ENCODE measurements at places on chromosomes 6 and 20. TPM values are rescaled to one million over a fixed set of nuclear protein-coding genes. Genes with fewer than 3 reads are reported as not detected.

GRCh38 chr20:10853731-10854130 is 179.9 kb upstream of the JAG1 start:
- no peaks in the 10 kb centered on the region for H3K4me1 ChIP-seq
- H3K4me3 ChIP-seq = no peak overlapping the region
- H3K27me3 ChIP-seq = peaks cover 3% of the 10 kb centered on the region

DNA sequence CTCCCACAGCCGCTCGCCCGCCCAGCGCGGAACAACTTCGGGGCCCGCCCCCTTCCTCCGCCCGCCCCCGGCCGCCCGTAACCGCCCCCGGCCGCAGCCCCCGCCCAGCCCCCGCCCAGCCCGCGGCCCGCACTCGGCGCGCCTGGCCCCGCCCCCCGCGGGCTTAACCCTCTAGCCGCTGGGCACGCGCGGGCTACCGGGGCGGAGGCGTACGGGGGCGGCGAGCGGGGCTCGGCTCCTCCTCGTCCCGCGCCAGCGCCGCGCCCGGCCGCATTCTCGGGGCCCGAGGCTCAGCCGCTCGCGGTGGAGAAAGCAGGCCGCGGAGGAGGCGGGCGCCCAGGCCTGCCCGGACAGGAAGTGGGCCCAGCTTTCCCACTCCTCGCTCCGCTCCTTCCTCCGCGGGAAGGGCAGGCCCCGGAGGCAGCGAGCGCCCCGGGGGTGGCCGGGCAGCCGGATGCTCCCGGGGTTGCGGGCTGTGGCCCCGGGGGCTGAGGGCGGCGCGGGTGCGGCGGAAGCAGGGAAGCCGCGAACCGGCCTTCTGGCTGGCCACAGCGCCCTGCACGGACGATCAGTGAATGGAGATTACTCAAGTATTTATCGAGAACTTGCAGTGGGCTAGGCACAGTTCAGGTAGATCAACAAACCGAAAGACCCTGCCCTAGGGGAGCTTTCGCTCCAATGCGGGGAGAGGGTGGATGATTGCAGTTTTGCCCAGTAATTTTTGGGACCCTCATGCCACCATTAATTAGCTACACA is at the start of gene TRAM2:
TSS of gene TRAM2 (minus strand) at position 39 of the 756 bp plus-strand sequence. CDS start 145 bp downstream, outside the sequence.
- H3K4me1 ChIP-seq = peaks cover 43% of the 10 kb centered on the region
- H3K27me3 ChIP-seq = peaks cover 2% of the 10 kb centered on the region
- H3K36me3 ChIP-seq = no peaks in the 10 kb centered on the region
- H3K4me3 ChIP-seq = peak within 1 kb of the TSS; percentile 79
- peak within 1 kb of the TSS; percentile 80 for H3K27ac ChIP-seq

DNA sequence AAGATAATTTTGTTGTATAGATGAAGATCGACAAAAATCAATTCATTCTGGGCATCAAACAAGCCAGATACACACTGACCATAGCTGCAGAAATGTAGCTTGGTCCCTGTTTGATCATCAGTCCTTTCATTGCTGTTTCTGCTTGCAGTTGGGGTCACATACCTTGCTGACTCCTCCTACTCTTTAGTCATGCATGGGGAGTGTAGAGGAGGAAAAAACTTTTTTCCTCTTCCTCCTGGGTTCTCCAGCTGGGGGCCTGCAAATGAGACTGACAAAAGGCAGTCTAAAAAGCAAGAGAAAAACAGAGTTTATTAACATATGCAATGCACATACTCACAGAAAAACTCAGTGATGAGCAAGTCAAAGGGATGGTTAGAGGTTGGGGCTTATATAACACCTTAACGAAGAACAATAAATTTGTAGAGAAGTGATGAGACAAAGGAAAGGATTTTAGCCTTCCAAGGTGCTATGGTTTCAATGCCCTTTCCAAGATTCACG is 105.8 kb downstream of the QRSL1 start:
- H3K27ac ChIP-seq = no peak overlapping the region
- H3K36me3 ChIP-seq = no peaks in the 10 kb centered on the region
- H3K27me3 ChIP-seq = peaks cover 11% of the 10 kb centered on the region
- no peak for DNase-seq

- no peak overlapping the region for H3K27ac ChIP-seq
- H3K4me3 ChIP-seq = no peak overlapping the region
- H3K36me3 ChIP-seq = peaks cover 16% of the 10 kb centered on the region
- H3K4me1 ChIP-seq = no peaks in the 10 kb centered on the region
- no peak for DNase-seq
Observed at GRCh38 chr20:16490696-16491095, 82.6 kb downstream of the KIF16B start.

DNA sequence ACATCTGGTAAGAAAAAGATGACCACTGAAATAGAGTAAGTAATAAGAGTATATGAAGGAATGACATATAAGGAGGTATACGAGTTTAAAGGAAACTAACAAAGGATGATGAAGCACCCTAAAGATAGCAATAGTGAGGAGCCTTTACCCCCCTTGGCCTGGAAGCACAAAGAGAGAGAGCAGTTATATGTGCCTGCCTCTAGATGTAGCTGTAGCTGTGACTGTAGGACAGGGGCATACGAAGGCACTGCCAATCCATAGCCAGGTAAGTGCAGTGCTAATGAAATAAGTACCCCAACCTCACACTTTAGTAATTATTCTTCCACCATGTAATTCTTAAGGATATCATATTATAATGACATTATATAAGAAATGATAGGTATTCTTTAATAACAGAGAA is 90.1 kb upstream of the FKBP1C start:
- H3K4me1 ChIP-seq = no peaks in the 10 kb centered on the region
- DNase-seq = no peak
- no peak overlapping the region for H3K27ac ChIP-seq
- H3K4me3 ChIP-seq = no peak overlapping the region
- H3K36me3 ChIP-seq = no peaks in the 10 kb centered on the region

DNA sequence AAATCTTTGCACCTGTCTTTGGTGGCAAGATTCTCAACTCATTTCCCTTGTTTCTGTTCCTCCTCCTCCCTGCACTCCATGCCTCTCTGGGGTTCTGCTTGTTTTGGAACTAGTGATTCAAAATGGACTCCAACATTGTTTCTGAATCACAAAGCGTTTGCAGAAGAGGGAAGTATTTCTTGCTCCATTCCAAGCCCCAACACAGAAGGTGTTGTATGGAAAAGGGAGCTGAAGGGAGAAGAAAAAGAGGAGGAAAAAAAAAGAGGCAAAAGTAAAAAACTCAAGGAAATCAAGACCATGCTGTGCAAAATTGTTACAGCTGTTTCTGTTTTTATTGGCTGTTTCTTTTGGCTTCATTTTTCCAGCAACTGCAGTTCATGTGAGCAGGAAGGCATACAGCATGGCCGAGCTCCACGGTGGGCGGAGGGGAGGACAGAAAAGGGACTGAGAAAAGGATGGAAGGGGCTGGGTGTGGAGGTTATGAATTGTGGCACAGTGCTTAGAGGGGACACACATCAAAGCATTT is 66.9 kb upstream of the PRL start:
- H3K27ac ChIP-seq = no peak overlapping the region
- H3K27me3 ChIP-seq = no peaks in the 10 kb centered on the region
- no peak overlapping the region for H3K4me3 ChIP-seq
- H3K36me3 ChIP-seq = no peaks in the 10 kb centered on the region
- no peak for DNase-seq

GRCh38 chr6:93799226-93799625 is 379.9 kb upstream of the EPHA7 start:
- H3K27me3 ChIP-seq = no peaks in the 10 kb centered on the region
- no peaks in the 10 kb centered on the region for H3K36me3 ChIP-seq
- H3K4me1 ChIP-seq = no peaks in the 10 kb centered on the region

DNA sequence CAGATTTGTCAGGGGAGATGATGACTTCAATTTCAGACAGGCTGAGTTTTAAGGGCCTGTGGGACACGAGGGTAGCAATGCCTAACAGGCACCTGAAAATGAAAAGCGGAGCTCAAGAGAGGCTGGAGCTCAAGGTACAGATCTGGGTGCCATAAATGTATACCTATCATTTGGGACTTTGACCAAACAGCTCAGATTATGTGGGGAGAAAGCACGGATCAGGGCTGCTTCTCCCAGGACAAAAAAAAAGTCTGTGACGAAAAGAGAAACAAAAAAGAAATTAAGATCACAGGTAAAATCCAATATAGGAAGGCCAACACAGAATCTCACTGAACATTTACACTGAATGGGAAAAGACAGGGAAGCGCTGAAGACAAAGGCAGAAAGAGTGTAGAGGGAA is 1.9 kb downstream of the PRELID3B start:
- peaks cover 43% of the 10 kb centered on the region for H3K36me3 ChIP-seq
- no peaks in the 10 kb centered on the region for H3K27me3 ChIP-seq
- peak overlapping the region; percentile 90 for H3K4me3 ChIP-seq
- no peak for DNase-seq
- peaks cover 60% of the 10 kb centered on the region for H3K4me1 ChIP-seq
- H3K27ac ChIP-seq = peak overlapping the region; percentile 94

- no peak overlapping the region for H3K27ac ChIP-seq
- no peak overlapping the region for H3K4me3 ChIP-seq
- H3K4me1 ChIP-seq = no peaks in the 10 kb centered on the region
Observed at GRCh38 chr6:168462289-168462853, 21.4 kb downstream of the SMOC2 start.

DNA sequence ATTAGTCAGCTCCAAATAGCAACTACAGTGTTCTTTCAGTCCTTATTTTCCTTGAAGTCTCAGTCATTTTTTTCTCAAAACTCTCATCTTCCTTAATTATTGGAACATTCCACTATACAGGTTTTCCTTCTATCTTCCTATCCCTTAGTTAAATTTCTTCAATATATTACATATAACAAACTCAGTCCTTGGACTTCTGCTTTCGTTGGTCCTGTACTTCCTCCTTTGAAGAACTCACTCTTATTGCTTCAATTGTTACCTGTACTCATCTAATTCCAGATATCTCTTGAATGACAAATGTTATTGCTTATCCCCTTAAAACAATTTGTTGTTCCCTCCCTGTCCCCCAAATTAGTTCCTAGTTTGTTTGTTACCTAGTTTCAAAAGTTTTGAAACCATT is 67.7 kb upstream of the NOTCH4 start:
- no peak overlapping the region for H3K27ac ChIP-seq
- H3K4me3 ChIP-seq = no peak overlapping the region
- H3K27me3 ChIP-seq = peaks cover 27% of the 10 kb centered on the region
- no peak for DNase-seq
- no peaks in the 10 kb centered on the region for H3K36me3 ChIP-seq

- H3K36me3 ChIP-seq = no peaks in the 10 kb centered on the region
- H3K4me3 ChIP-seq = no peak overlapping the region
- no peak overlapping the region for H3K27ac ChIP-seq
- no peak for DNase-seq
- peaks cover 13% of the 10 kb centered on the region for H3K27me3 ChIP-seq
- peaks cover 10% of the 10 kb centered on the region for H3K4me1 ChIP-seq
Observed at GRCh38 chr6:159178847-159179246, 9.6 kb downstream of the FNDC1 start.

GRCh38 chr6:10624836-10625235 is 69.6 kb downstream of the C6orf52 start:
- no peak for DNase-seq
- peaks cover 15% of the 10 kb centered on the region for H3K36me3 ChIP-seq
- no peak overlapping the region for H3K4me3 ChIP-seq
- H3K4me1 ChIP-seq = no peaks in the 10 kb centered on the region
- no peaks in the 10 kb centered on the region for H3K27me3 ChIP-seq
- H3K27ac ChIP-seq = no peak overlapping the region

Gene SAMD10
- 25.4 TPM for total RNA-seq

Gene PRPH2
- not detected for total RNA-seq

Gene KIF25
- total RNA-seq = not detected

Gene BCKDHB
- 13.1 TPM for total RNA-seq

Gene RAMACL
- 0.30 TPM for total RNA-seq

Gene FOXF2
- total RNA-seq = not detected

Gene ADGRF5
- not detected for total RNA-seq

Gene CCHCR1
- 57.6 TPM for total RNA-seq

Gene ARMC2
- 5.2 TPM for total RNA-seq

Data from activated CD4-positive, alpha-beta T cell treated with anti-CD3 and anti-CD28 coated beads for 36 hours (primary cell).